Activated effector memory CD4-positive, alpha-beta T cell treated with Interleukin-2 at 50 U/mL for 16 hours (primary cell): ENCODE measurements at places on chromosomes 4 and X.

DNA sequence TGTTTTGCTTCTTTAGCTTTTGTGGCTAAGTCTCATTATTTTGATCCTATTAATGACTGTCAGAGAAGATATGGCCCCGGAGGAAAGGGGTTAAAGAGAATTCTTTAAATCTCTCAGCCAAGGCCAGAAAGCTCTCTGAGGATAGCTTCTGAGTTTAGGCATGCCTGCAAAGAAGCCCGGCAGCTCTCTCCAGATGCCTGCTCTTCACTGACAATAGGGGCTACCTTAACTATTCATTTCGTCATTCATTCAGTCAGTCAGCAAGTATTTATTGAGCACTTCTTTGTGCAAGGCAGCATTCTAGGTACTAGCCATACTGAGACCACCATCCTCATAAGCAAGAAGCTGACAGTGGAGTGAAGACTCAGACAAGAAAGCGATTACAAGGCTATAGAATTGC lies 34.0 kb upstream of the BMP15 start:
- no peak for DNase-seq

DNA sequence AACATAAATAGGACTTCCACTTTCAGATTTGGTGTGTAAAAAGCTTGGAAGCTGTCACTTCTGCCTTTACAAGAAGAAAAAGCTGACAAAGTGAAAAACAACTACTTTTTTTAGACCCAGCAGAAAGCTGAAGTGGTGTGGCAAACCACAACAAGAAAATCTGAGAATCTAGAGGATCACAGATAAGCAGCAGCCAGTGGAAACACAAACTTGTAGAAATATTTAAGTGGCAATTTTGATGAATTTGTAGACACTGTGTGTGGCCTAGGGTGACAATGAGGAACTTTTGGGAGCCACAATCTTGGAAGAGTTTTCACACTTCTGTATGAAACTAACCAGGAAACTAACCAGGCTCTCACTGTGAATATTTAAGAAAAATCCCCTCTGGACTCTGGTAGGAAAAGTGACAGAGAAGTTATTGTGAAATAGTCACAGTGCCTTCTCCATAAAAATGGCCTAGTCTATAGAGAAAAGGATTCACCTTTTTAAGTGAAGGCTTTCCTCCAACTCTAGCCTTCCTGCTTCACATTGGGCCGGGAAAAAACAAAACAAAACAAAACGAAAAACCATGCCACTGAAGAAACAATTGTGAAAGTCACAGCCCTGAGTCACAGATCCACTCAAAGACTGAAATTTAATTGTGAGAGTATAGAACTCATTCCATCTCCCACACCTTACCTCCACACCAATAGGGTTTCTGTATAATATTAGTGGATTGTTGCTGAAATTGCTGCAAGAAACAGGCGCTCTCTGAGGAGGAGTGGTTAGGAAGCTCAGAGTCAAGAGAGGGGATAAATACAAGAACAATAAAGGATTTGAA lies 26.7 kb upstream of the GUCY1A1 start:
- DNase-seq = no peak

- no peak for DNase-seq
Measured at GRCh38 chrX:32644476-32645245, 566.7 kb downstream of the DMD start.

- no peak for DNase-seq
Measured at GRCh38 chrX:124250835-124251437, 81.5 kb upstream of the TEX13D start.

DNA sequence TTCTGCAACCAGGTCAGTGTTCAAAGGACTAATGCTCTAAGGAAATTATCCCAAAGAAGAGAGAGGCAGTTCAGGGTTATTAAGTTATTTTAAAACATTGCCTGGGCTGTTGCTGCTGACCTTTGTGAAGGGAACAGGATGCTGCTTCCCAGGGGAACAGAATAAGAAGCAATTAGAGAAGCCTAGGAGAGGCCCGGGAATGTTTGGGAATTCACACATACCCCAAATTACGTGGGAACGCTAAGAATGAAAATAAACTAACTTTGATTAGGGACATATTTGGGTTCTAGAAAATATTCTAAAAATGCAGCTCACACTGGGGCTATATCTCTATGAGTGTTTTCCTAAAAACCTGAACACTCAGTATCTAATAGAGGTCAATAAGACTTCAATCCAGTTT lies 243.1 kb upstream of the FTHL17 start:
- DNase-seq = no peak

DNA sequence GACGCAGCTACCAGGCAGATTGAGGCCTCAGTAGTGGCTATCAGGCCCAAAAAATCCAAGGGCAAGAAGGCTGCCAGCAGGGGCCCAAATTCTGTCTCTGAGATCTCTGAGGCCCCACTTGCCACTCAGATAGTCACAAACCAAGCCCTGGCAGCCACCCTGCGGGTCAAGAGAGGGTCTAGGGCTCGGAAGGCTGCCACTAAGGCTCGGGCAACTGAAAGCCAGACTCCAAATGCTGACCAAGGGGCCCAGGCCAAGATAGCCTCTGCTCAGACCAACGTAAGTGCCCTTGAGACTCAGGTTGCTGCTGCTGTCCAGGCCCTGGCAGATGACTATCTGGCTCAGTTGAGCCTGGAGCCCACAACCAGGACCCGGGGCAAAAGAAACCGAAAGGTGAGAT lies 2.8 kb downstream of the TRO start:
- no peak for DNase-seq

- no peak for DNase-seq
Measured at GRCh38 chrX:24777660-24778059, 83.9 kb downstream of the POLA1 start.

DNA sequence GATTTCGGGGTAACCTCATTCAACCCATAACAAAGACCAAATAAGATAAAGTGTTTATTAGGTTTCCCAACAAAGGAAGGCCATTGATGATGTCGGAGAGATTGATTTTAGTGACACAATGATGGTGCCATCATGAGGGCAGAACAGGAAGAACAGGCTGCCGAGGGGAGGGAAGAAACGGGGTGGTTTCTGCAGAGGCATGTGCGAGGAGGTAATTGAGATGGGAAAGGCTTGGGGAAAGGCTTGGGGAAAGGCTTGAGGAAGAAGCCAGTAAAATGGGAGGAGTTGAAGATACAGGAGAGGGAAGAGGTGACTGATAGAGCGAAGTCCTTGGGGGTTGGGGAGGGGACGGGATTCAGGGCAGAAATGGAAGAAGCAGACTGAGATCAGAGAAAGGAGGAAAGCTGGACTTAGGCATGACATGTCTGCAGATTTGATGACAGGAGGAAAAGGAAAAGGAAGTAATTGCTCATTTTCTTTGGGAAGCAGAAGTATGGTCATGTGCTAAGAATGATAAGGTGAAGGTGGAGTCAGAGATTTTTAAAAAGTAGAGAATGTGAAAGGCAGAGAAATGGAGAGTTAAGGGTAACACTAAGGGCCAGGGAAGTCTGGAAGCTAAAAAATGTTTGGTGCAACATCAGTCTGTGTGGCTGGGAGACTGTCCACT lies 6.0 kb downstream of the HPSE start:
- no peak for DNase-seq
